NCI-H774 (cell line): ENCODE measurements at places on chromosomes 13 and 19.
A peak's percentile ranks its signal among the peaks of the same experiment; 100 is the strongest.

GRCh38 chr13:53788286-53788685 is 759.7 kb downstream of the OLFM4 start:
- DNase-seq = no peak

- DNase-seq = no peak
Measured at GRCh38 chr19:3452171-3452941, 28.0 kb downstream of the SMIM24 start.

DNA sequence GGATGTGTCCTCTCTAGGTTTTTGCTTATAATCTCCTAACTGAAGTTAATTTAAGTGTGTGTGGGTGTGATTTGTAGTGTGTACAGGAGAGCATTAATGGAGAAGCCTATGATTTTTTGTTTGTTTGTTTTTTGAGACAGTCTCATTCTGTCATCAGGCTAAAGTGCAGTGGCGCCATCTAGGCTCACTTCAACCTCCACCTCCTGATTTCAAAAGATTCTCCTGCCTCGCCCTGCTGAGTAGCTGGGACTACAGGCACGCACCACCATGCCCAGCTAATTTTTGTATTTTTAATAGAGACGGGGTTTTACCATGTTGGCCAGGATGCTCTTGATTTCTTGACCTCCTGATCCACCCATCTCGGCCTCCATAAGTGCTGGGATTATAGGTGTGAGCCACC is 20.6 kb downstream of the ZNF701 start:
- DNase-seq = no peak

- DNase-seq = no peak
Measured at GRCh38 chr13:46100191-46100815, 4.5 kb downstream of the CPB2 start.

- DNase-seq = no peak
Measured at GRCh38 chr13:103101901-103102300, 35.7 kb upstream of the SLC10A2 start.

- DNase-seq = no peak
Measured at GRCh38 chr13:108306860-108307259, 37.3 kb downstream of the TNFSF13B start.

GRCh38 chr13:31053896-31054295 is 107.8 kb downstream of the HSPH1 start:
- no peak for DNase-seq

- DNase-seq = peak; percentile 87
Measured at GRCh38 chr19:48835734-48836088, 580 bp downstream of the HSD17B14 start.
